ENCODE measurements at places on chromosomes 2 and 18. TPM values are rescaled to one million over a fixed set of nuclear protein-coding genes. Genes with fewer than 3 reads are reported as not detected.

The KATNAL2 gene
- 3.0 TPM for total RNA-seq

The ERICH2 gene
- 0.94 TPM for total RNA-seq

The MDH1B gene
- total RNA-seq = 0.54 TPM

The SERPINB12 gene
- total RNA-seq = not detected

The HOXD12 gene
- not detected for total RNA-seq

The FOSL2 gene
- total RNA-seq = 45.7 TPM

The CLEC4F gene
- total RNA-seq = 0.08 TPM

The C2orf69 gene
- 7.0 TPM for total RNA-seq

The SEPTIN10 gene
- total RNA-seq = 49.3 TPM

The ATP8B1 gene
- total RNA-seq = 5.9 TPM

The RBM45 gene
- 4.9 TPM for total RNA-seq

The LOXHD1 gene
- 0.62 TPM for total RNA-seq

The IAH1 gene
- total RNA-seq = 76.2 TPM

The ATOH8 gene
- 25.8 TPM for total RNA-seq

The ALPI gene
- total RNA-seq = not detected

The ABCG5 gene
- total RNA-seq = not detected

The COLEC12 gene
- total RNA-seq = 9.1 TPM

The LINC00305 gene
- not detected for total RNA-seq

The UGT1A10 gene
- not detected for total RNA-seq

The ESPNL gene
- not detected for total RNA-seq

The CHRNG gene
- not detected for total RNA-seq

The KCNE4 gene
- 3.2 TPM for total RNA-seq

The ASTL gene
- total RNA-seq = not detected

The TMEM237 gene
- total RNA-seq = 12.8 TPM

The TLX2 gene
- total RNA-seq = not detected

The ASPRV1 gene
- total RNA-seq = 0.78 TPM

The SLC4A3 gene
- total RNA-seq = 503 TPM

The KLHL30 gene
- 20.0 TPM for total RNA-seq

The SOCS6 gene
- total RNA-seq = 22.4 TPM

The HOXD11 gene
- not detected for total RNA-seq

The BMP10 gene
- total RNA-seq = not detected

The NOL4 gene
- not detected for total RNA-seq

The SALL3 gene
- total RNA-seq = 0.08 TPM

The EVA1A gene
- total RNA-seq = 0.97 TPM

The SP140 gene
- total RNA-seq = 0.56 TPM

The FARP2 gene
- total RNA-seq = 14.0 TPM

The CRYBA2 gene
- not detected for total RNA-seq

The TUBA4B gene
- total RNA-seq = not detected

The HAAO gene
- 2.3 TPM for total RNA-seq

The EPHA4 gene
- 11.9 TPM for total RNA-seq

The SPDYA gene
- total RNA-seq = 0.24 TPM

The TEX44 gene
- total RNA-seq = not detected

The LRRC30 gene
- total RNA-seq = not detected

The DSEL gene
- total RNA-seq = 1.7 TPM

The CAPN14 gene
- total RNA-seq = 0.32 TPM

The DYNC2LI1 gene
- total RNA-seq = 5.4 TPM

The B3GNT7 gene
- total RNA-seq = 7.7 TPM

The STPG4 gene
- total RNA-seq = not detected

Measured in Right ventricle myocardium superior (tissue), 1 donor.